ENCODE measurements at places on chromosomes 3 and 15.

GRCh38 chr15:63234451-63234870 lies 42.9 kb upstream of the APH1B start:
- no peak for DNase-seq

DNA sequence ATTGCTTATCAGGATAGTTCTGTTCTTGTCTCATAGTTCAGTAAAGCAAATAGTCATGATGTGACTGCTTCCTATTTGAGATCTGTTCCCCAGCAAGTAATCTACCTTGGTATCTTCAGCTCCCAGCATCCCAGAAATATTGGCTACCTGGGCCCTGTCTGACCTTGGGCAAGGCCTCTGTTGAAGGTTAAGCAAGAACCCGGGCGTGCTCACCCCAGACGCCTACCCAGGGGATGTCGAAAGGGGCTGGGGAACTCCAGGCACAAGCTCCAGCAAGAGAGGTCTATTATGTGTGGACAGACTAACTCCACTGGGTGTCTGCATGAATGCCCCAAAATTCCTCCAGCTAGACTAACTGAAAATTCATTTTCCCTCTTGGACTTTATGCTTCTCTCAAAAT lies 37.3 kb upstream of the IGF1R start:
- DNase-seq, result no peak

DNA sequence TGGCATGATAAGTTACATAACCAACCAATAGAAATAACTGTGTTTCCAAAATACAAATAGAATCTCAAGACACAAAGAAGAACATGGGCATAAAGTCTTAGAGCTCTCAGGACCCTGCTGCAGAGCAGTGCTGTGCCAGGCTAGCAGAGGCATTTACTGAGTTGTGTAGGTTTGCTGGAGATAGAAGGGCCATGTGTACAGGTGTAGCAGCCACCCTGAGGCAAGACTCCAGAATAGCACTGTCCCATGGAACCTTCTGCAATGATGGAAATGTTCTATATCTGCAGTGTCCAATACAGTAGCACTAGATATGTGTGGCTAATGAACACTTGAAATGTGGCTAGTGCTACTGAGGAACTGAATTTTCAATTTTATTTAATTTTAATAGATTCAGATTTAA lies 267.0 kb upstream of the UMPS start:
- no peak for DNase-seq

- DNase-seq, result no peak
Observed at GRCh38 chr3:30620402-30621360, 14.3 kb downstream of the TGFBR2 start.

GRCh38 chr15:90200534-90201129 lies 498 bp upstream of the SEMA4B start:
- no peak for DNase-seq

GRCh38 chr3:44478055-44478468 lies 592 bp upstream of the ZNF445 start:
- DNase-seq, result no peak

GRCh38 chr3:89212619-89213018 lies 105.2 kb downstream of the EPHA3 start:
- DNase-seq, result no peak

GRCh38 chr3:152334761-152335160 lies 66.0 kb downstream of the MBNL1 start:
- DNase-seq, result no peak

DNA sequence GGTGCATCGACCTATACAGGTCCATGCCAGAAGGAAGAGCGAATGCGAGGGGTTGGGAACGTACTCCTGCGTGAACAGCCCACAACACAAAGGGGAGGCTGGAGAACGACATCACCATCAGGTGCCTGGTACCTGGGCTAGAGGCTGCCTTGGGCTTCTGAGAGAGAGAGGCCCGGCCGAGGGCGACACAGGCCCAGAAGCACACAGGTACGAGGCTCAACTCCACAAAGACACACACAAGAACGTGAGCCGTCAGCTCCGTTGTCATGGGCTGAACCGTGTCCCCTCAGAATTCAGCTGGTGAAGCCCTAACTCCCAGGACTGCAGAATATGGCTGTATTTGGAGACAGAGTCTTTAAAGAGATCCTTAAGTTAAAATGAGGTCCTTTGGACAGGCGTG lies 134.3 kb downstream of the ATP10A start:
- DNase-seq, result no peak

- DNase-seq, result no peak
Observed at GRCh38 chr3:172213904-172214303, 174.5 kb downstream of the FNDC3B start.

DNA sequence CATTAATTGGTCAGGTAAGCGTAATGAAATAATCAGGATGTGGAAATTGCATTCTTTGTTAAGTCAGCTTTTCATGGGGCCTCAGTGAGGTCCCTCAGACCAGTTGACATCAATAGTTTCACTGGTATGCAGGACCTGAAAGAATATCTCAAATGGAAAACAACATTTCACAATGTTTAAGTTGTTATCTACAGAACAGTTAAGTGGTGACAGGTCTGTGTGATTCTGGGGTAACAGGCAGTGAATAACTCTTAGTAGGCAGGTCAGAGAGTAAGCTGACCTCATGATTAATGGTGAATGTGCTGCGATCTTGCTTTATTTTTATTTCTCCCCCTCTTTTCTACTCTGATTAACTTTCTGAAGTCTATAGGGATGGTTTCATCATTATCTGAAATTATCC lies 28.9 kb upstream of the ACP3 start:
- DNase-seq, result no peak

GRCh38 chr3:189902230-189903186 lies 218.2 kb downstream of the P3H2 start:
- no peak for DNase-seq

DNA sequence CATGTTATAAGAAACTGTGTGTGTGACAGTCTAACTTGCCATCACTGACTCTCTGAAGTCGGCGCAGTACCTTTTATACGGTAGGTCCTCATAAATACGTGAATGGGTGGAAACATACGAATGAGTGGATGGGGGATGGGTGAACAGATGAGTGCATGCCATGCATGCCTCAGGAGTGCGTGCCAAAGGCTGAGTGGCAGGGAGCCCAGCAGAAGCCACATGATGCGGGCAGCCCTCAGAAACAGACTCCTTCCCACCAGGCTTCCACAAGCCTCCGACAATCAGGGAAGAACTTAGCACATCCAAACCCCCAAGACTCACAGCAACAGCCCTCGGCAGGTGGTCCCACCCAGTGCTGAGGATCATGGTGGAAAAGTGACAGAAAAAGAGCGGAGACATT lies 16.7 kb downstream of the HCN4 start:
- DNase-seq, result no peak

GRCh38 chr3:142523921-142524566 lies 54.5 kb downstream of the ATR start:
- no peak for DNase-seq

DNA sequence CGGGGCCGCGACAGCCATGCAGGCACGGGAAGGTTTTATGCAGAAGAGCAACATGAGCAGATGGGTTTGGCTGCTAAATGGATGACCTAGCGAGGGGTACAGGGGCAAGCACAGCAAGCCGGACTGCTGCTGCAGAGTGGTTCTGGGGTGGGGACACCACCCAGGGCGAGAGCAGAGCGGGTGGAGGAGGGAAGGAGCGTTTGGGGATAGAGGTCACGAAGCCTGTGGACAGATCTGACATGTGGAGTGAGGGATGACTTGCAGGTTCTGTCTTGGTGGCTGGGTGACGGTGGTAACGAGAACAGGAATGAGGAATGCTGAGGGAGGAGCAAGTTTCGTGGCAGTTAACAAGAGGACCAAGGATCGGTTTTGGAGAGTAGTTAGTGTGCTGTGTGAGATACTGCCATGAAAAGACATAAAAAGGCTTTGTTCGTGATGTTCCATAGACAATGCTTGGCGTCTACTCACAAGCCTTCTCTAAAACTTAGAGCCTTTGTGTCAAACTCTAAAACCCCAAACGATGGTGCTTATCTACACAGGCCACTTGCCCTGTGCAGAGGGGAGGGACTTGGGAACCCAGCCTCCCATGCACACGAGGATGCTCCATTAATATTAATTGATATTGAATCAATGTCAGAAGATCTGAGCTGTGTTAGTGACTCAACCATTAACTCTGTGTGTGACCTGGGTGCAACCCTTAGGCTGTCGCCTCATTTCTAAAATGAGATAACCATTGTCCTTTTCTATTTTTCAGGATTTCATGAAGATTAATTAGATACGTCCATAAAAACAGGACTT lies 132.7 kb upstream of the SLC2A2 start:
- DNase-seq, result no peak

DNA sequence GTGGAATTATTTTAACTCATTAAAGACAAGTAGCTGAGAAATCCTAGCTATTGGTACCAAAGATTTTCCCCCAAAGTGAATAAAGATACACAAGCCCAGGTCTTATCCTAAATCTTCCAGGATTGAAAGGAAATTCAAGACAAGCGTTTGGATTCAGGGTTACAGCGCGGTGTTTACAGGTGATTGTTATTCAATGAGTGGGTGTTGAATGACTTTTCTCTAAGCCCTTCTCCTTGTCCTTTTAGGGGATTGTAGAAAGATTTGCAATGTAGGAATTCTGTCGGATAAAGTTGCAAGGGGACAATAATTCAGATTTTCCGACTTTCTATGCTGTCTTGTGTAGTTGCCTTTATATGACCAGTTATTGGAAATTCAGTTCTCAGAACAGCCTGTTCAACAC lies 57.2 kb downstream of the USP13 start:
- DNase-seq, result no peak

DNA sequence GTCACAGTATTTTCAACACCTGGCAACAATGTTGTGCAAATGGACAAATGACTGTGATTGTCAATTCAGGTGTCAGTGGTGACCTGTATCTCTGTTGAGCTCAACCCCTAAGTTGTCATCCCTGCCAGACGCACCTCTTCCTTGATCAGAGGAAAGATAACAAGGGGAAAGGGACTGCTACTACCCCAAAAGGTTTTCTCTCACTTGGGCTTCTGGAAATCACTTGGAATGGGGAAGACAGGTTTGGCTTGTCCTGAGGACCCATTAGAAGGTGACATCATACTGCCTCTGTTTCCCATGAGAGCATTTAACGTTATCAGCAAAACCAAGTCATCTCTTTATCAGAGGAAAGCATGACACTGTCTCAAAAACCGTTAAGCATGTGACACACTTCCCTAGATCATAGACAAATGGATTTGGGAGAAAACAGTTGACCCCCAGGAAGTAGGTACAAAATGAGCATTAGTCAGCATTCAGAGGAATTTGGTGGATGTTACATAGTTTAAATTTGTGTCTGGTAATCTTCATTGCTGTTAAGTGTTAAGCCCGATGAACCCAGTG lies 769.5 kb downstream of the GRM7 start:
- DNase-seq, result no peak

DNA sequence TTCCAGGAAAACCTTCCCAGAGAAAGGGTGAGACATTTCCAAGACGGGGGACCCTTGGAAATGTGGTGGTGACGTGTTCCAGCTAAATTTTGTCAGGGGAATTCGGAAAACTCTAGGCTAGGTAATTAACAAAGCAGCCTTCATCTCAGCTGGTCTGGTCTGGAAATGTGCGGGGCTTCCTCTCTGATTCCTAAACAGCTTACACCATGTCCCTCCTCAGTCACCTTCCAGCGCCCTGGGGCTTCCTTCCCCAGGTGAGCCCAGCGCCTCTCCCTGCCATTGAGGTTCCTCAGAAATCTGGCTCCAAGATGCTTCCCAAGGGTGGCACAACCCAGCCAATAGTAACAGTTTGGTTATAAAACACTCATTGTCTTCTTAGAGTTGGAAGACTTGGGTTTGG lies 571 bp downstream of the ACAD9 start:
- DNase-seq, result no peak

- no peak for DNase-seq
Observed at GRCh38 chr3:118850687-118851086, 184.0 kb downstream of the IGSF11 start.

- peak; percentile 23 for DNase-seq
Observed at GRCh38 chr3:107208100-107208499, 169.1 kb upstream of the CCDC54 start.

GRCh38 chr3:60758831-60759230 lies 492.4 kb downstream of the FHIT start:
- DNase-seq, result no peak

DNA sequence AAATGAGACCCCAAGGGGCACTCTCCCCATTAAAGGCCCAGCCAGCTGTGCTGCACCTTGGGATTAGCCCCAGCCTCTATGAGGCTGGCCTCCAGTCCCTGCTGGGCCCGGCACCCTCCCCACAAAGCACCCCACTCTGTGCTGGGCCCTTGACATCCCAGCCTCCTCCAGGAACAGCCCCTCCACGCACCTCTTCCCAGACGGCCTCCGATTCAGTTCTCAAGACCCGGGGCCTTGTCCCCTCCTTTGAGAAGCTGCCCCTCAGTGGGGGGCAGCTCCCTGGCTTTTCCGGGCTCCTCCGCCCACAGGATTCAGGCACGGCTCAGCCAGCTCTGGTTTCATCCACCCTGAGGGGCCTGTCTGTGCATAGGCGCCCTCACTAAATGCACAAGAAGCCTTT lies 144.1 kb downstream of the LRRK1 start:
- no peak for DNase-seq

- DNase-seq, result no peak
Observed at GRCh38 chr15:69096196-69096595, 64.2 kb upstream of the GLCE start.

DNA sequence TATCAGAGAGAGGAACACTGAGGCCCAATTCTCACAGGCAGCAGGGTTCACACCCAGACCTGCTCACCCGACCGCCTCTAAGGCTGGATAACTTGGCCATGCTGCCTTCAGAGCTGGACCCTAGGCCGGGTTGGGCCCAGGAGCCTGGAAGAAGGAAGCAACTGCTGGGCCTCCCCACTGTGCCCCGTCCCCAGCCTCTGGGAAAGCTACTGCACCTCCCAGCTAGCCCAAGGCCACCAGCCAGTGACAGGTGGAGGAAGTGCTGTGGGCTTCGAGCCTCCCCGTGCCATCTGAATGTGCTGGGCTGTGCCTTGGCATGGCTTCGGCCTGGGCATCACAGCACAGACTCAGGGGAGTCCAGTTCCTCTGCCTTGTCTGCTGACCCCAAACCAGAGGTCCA lies 62.5 kb upstream of the RPL32 start:
- DNase-seq, result no peak

GRCh38 chr3:4986782-4987537 lies 7.7 kb downstream of the BHLHE40 start:
- DNase-seq, result peak; percentile 86

- DNase-seq, result no peak
Observed at GRCh38 chr15:65307978-65308377, 3.5 kb downstream of the RNU5B-1 start.

- no peak for DNase-seq
Observed at GRCh38 chr3:85800676-85801075, 841.9 kb downstream of the CADM2 start.

DNA sequence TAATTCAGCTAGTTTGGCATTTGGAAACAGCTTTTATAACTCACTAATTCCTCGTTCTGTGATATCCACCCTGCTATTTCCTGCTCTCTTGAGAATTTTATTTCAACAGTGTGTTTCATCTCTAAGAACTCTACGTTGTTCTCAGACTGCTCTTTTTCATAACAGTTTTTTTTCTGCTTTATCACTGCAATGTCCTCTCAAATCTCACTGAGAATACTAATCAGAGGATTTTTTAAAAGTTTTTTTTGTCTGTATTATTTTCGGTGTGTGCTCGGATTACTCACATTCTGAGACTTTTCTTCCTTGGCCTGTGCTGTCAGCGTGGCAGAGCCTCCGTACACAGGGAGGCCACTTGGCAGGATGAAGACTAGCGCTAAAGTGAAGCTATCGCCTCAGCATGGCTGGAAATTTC lies 59.4 kb upstream of the NEO1 start:
- no peak for DNase-seq

GRCh38 chr3:110015231-110015963 lies 678.1 kb upstream of the DPPA4 start:
- DNase-seq, result no peak

Data from right kidney (tissue), 9 donors.